ENCODE measurements at places on chromosomes 6 and 20.

GRCh38 chr6:39476151-39476550 is 153.6 kb upstream of the KCNK16 start:
- DNase-seq, result no peak

GRCh38 chr6:54617730-54618129 is 228.8 kb upstream of the FAM83B start:
- no peak for DNase-seq

GRCh38 chr20:36469973-36470372 is 71.3 kb upstream of the MYL9 start:
- DNase-seq, result no peak

- no peak for DNase-seq
Measured at GRCh38 chr20:43331906-43332305, 125.8 kb upstream of the SRSF6 start.

- DNase-seq, result no peak
Measured at GRCh38 chr20:47038566-47039560, 144.2 kb downstream of the EYA2 start.
